ENCODE measurements at places on chromosomes 12 and 14.

GRCh38 chr14:105123064-105123665, 45.4 kb downstream of the JAG2 start:
- no peak for DNase-seq

GRCh38 chr14:77286576-77286975, 15.6 kb upstream of the NGB start:
- no peak for DNase-seq

DNA sequence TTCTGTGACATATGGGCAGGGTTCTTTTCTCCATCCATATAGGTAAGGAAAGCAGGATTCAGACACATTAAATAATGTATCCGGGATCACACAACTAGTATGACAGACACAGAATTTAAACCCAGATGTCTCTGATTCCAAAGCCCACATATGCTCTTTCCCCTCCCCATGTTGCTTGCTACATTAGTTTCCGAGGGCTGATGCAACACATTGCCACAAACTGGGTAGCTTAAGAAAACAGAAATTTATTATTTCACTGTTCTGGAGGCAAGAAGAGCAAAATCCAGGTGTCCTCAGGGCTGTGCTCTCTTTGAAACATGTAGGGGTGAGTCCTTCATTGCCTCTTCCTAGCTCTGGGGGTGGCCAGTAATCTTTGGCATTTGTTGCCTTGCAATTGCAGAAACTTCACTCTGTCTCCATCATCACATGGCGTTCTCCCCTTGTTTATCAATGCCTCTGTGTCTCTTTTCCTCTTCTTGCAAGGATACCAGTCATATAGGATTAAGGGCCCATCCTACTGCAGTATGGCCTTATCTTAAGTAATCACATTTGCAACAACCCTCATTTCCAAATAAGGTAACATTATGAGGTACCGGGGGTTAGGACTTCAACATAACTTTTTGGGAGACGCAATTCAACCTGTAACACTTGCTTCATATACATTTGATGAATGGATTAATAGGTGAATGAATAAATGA, 83.0 kb upstream of the CCND2 start:
- DNase-seq, result no peak

GRCh38 chr14:38547961-38548490, 292.1 kb upstream of the CLEC14A start:
- no peak for DNase-seq

DNA sequence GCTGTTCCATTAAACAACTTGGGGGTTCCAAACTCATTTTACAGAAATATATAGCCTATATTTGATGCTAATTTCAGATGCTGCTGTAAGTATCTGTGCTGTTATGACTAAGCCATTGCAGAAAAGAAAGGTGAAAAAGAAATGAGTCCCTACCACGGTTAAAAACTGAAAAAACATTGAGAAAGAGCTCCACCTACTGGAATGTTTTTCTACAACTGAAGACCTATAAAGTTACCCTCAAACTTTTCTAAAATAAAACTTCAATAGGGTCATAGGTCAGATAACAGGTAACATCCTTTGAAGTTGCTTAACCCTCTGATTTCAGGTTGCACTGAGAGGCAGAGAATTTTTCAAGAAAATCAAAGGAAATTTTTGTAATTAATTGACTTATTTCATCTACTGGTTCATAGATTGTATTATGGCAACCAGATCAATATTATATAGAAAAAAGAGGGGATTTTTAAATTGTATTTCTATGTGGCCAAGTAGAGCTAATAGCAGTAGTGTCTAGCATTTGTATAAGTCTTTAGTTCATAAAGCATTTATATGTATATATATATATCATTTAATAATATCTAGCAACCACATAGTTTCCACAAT, 279.9 kb downstream of the RPS29 start:
- no peak for DNase-seq
